Stimulated activated CD8-positive, alpha-beta memory T cell treated with anti-CD3 and anti-CD28 coated beads, Interleukin-7, amount 100 ng/mL, for 1 hour (primary cell): ENCODE measurements at places on chromosomes 13 and 19.

- DNase-seq = no peak
Observed at GRCh38 chr13:48154671-48155070, 59.8 kb upstream of the MED4 start.

DNA sequence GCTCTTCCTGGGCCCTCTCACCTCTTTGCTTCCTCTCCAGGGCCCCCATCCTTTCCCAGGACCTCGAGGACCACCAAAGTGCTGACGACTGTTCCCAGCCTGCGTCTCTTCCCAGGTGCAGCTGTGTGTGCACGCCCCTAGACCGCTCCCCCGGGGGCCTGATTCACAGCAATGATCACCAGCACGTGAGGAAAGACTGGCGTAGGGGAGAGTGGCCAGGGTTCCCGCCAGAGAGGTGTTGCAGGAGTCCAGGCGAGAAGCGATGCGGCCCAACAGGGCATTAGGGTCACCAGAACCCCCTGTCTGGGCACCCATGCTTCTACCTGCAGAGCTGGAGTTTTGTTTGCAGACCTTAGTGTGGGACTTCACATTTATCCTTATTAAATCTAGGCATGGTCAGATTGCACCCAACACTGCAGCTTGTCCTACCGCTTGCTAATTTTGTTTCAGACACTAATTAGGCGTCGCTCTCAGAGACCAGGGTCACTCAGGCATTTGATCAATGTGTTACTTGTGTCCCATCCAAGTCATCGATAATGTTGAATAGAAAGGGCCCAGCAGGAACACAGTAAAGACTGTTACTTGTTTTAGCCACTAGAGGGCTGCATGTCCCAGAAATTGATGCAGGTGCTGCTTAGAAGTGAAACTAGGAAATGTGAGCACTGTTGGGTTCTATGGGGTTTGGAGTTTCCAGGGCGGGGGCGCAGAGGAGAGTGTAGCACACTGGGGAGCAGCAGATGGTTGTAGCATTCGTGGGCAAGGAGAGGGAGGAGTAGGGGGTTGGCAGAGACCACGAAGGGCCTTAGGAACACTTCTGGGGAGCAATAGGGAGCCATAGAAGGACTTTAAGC is 53.2 kb downstream of the CDADC1 start:
- peak; percentile 29 for DNase-seq

GRCh38 chr19:17086120-17086519 is 10.5 kb downstream of the MYO9B start:
- no peak for DNase-seq

GRCh38 chr19:51711702-51712101 is 12.1 kb downstream of the HAS1 start:
- DNase-seq = no peak

DNA sequence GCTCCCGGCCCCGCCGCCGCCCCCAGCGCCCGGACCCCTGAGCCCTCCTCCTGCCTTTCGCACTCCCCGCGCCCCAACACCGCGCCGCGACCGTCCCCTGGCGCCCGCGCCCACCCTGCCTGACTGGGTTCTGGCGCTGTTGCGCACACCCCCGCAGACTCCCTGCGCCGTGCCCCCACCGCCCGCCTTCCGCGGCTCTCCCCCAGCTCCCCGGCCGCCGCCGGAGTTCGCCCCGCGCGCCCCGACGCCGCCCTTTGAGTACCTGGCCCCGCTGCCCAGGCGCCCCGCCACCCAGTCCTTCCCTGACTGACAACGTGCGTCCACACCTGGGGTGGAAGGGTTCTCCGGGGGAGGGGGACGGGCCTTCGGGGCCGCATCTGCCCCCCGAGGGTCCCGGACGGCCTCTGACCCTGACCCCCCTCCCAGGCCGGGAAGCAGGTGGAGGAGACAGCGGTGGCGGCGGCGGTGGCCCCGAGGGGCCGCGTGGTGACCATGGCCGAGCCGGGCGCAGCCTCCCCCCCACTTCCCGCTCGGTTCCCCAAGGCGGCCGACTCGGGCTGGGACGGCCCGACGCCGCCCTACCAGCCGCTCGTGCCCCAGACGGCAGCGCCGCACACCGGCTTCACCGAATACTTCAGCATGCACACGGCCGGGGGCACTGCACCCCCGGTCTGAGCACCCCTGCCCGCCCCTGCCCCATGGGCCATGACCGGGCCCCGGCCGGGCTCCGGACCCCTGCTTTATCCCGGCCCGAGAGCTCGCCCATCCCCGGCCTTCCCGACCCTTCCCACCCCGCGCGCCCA is 1.4 kb upstream of the MEGF8 start:
- no peak for DNase-seq

- DNase-seq = no peak
Observed at GRCh38 chr13:22168437-22169190, 497.7 kb downstream of the FGF9 start.

- no peak for DNase-seq
Observed at GRCh38 chr19:39400061-39400460, 6.6 kb upstream of the ZFP36 start.

DNA sequence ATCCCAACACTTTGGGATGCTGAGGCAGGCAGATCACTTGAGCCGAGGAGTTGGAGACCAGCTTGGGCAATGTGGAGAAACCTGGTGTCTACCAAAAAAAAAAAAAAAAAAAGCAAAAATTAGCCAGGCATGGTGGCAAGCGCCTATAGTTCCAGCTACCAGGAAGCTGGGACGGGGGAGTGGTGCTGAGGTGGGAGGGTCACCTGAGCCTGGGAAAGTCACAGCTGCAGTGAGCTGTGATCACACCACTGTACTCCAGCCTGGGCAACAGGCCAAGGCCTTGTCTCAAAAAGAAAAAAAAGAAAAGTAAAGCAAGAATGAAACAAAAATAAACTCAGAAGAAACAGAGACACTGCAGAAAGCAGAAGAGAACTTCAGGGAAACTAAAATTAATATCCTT is 31.6 kb downstream of the MTRF1 start:
- DNase-seq = no peak

DNA sequence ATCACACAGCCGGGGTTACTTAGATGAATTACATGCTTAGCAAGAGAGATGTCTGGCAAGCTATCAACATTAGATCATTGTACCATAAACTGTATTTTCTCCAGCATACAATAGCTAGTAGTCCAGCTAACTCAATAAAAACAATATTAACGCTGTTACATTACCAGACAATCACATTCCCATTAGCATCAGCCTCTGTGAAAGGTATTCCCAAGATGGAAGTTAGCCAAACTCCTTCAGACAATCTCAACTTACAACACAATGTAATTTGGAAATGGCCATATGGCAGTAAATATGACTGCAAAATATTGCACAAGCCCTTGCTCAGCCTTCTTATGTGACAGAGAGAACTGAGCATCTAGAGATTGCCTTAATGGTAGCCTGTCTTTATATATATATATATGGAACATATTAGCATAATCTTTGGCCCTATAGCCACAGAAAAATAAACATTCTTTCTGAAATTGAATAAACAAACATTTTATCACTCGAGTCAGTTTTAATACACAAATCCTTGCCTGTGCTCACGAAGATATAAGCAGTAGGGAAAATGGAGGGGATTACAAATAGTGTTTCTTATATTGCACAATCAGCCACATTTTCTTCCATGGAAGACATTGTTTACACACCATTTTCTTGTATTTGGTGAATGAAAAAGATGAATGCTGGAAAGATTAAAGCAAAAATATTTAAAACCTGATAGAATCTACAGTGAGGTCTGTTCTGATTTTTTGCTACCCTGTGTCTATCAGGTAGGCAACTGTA is 1060.5 kb downstream of the DIAPH3 start:
- DNase-seq = no peak

DNA sequence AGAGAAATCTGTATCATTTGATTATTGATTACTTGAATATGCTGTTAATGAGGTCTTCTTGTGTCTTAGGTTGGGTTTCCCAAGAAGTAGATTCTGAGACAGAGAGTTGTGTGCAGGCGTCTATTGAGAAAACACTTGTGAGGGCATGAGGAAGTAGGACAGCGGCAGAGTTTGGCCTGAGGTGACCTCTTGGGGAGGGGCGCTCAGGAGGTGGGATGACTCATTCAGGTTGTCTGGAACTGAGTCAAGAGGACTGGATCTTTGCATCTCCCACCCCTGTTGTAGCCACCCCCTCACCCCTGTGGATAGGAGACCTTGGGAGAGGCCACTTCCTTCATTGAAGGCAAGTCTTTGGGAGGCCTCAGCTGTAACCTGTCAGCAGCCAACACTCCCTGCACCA is 35.2 kb upstream of the WDFY2 start:
- DNase-seq = no peak

DNA sequence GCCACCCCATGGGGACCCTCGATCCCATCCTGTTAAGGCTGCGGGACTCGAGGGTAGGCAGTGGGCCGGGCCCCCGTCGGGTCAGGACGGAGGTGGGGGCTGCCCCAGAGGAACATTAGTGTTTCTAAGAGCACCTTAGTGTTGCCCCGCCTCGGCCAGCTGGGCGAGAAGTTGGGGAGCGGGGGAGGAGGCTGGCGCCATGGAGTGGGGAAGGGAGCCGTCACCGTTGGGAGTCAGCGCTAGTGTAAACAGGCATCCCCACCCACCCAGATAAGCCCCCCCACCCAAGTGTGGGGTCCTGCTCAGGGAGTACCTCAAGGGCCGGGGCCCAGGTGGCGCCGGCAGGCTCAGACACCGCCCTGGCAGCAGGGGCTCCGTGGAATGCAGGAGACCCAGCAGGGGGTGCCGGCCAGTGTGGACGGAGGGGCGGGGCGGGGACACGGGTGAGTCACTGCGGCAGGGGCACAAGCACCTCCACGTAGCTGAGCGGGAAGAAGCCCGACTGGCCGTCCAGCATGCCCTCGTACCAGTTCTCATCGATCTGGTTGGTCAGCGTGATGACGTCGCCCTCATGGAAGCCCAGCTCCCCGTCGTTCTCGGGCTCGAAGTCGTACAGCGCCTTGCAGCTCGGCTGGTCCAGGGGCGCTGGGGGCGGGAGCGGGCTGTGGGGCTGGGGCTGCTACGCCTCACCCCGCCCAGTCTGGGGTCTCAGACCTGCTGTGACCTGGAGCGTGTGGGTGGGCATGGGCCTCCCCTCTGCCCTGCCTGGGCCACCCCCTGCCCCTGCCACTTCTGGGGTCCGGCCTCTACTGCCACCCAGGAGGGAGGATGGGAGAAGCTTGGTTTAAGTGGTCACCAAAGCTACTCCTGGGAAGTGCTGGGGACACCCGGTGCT is 18.0 kb downstream of the MPND start:
- DNase-seq = no peak

GRCh38 chr19:40831502-40832430 is 18.5 kb downstream of the CYP2A6 start:
- DNase-seq = no peak

DNA sequence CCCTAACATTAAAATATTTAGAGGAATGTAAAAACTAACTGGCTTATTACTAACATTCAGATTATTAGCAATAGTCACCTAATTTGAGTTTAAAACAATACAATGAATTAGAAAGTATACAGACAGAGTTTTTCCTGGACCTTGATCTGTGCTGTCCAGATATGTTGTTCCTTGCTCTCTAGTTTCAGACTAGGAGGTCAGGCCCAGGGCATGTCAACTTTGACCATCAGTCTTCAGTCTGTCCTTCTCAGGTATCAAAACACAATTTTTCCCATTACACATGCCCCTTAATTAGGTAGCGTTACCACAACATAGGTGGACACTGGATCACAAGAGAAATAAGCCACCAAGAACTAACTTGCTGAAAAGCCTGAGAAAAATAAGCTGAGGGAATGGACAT is 197.0 kb downstream of the MAB21L1 start:
- no peak for DNase-seq

DNA sequence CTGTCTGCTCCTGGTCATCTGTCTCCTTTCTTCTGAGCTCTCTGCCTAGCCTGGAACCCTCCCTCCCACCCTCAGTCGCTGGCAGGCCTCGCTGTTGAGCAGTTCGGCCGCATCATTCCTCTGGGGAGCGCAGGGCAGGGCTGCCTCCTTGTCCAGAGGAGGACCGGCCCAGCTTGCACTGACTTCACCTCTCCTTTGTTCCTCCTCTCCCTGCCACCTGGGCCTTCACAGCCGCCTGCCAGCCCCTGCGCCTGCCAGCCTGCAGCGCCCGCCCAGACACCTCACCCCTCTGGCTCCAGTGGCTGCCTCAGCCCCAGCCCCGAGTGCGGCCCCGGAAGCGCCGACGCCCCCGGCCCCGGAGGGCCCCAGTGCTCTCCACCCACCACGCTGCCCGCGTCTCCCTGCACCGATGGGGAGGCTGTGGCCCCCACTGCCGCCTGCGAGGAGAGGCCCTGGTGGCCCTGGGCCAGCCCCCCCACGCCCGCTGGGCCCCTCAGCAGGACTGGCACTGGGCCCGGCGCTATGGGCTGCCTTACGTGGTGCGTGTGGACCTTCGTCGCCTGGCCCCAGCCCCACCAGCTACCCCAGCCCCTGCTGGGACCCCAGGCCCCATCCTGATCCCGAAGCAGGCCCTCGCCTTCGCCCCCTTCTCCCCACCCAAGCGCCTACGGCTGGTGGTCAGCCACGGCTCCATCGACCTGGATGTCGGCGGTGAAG is 7.2 kb downstream of the KMT5C start:
- DNase-seq = no peak

DNA sequence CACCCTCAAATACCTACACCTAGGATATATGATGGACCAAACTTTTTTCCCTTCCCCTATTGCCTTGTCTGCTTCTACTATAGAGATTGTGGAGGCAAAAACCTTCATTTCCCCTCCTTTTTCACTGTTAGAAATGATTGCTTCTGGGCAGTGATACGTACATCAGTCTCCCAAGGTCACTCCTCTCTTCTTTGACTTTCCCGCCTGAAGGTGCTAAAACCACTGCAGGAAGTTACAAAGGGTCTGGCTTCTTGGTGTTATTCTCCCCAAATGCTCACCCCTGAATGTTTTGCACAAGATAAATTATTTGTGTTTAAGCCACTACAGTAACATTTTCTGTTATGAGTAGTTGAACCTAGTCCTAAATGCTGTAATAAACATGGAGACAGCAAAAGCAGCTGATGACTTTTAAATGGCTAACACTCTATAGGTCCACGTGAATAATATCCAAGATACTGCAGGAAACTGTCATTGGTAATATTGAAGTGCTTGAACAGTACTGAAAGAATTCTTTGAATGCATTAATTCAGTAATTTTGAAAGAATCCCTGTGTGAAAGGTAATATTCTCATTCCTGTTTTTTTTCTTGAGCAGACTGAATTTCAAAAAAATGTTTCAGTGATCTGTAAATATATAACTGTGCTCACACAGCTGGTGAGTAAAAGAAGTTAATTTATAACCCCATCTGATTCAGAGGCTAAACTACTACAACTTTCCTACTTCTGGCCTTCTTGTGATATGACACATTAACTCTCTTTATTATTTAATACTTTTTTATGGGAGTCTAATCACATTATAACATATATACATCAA is 865.1 kb downstream of the EFNB2 start:
- DNase-seq = no peak

- no peak for DNase-seq
Observed at GRCh38 chr19:45578861-45579260, 5.7 kb downstream of the OPA3 start.

- DNase-seq = no peak
Observed at GRCh38 chr13:44715287-44716230, 139.4 kb upstream of the TSC22D1 start.
